ENCODE measurements at places on chromosomes 3 and 15. TPM values are rescaled to one million over a fixed set of nuclear protein-coding genes. Genes with fewer than 3 reads are reported as not detected.

MYO5C gene
- total RNA-seq: 2.2 TPM

MRAS gene
- 117 TPM for total RNA-seq

ZNF662 gene
- total RNA-seq: 7.1 TPM

GCSAM gene
- total RNA-seq: 0.18 TPM

DNAH1 gene
- total RNA-seq: 3.8 TPM

ARHGEF26 gene
- total RNA-seq: 9.7 TPM

GRCh38 chr3:71444028-71444860, 139.3 kb downstream of the FOXP1 start:
- H3K4me3 ChIP-seq: no peak overlapping the region
- peak overlapping the region; percentile 84 for H3K27ac ChIP-seq
- peaks cover 21% of the 10 kb centered on the region for H3K4me1 ChIP-seq
- no peaks in the 10 kb centered on the region for H3K36me3 ChIP-seq

GRCh38 chr3:58462829-58463180, 29.1 kb upstream of the KCTD6 start:
- no peaks in the 10 kb centered on the region for H3K36me3 ChIP-seq
- no peak overlapping the region for H3K4me3 ChIP-seq
- no peaks in the 10 kb centered on the region for H3K27me3 ChIP-seq
- H3K4me1 ChIP-seq: no peaks in the 10 kb centered on the region

DNA sequence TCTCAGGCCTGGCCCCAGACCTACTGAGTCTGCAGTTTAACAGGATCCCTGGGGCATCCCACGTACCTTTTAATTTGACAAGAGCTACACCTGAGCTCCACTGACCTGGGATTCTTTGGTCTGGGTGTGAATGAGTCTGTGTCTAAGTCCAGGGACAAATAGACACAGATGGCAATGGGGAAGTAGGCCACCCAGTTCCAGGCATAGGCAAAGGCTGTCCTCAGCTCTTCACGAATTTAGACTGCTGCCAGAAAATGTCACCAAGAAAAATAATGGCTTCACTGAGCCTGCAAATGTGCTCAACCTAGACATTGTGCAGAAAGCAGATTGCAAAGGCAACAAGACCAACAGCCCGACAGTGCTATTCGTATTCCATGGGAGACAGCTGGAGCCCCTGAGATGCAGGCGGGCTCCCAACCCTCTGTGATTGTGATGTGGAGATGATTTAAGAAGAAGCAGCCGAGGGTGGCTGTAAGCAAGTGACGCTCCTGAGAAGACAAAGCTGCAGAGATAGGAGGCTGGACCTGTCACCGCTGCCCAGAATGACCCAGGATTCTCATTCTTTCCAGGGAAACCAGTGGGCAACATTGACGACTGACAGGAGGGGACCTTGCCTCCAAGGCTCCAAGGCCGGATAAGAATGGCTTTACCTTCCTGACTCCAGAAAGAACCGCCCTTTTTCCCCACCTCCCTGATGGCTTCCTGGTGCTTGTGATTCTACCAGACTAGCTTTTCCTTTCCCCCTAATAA, 39.8 kb upstream of the IREB2 start:
- no peak for DNase-seq
- no peak overlapping the region for H3K27ac ChIP-seq

GRCh38 chr3:43053291-43053690, 52.6 kb downstream of the POMGNT2 start:
- H3K36me3 ChIP-seq: no peaks in the 10 kb centered on the region
- no peaks in the 10 kb centered on the region for H3K27me3 ChIP-seq
- H3K27ac ChIP-seq: no peak overlapping the region

GRCh38 chr3:186520957-186521842, 23.0 kb downstream of the CRYGS start:
- no peak overlapping the region for H3K27ac ChIP-seq
- no peaks in the 10 kb centered on the region for H3K4me1 ChIP-seq
- H3K27me3 ChIP-seq: peaks cover 6% of the 10 kb centered on the region
- DNase-seq: no peak
- H3K36me3 ChIP-seq: no peaks in the 10 kb centered on the region

DNA sequence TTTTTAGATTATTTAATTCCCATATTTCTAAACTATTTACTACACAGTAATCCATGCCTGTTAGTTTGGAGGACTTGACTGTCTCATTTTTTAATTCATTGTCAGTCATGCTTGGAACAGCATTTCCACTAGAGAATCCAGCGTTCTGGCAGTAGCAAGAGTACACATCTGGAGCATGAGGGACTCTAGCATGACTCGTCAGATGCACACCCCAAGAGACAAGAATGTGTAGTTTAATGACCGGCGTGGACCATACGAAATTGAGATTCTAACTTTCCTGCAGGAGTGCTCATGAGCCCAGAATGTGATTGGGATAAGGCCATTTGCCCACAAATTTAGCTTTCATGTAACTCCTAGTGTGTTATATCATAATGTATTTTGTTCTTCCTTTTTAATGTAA, 48.9 kb downstream of the ASB7 start:
- H3K4me3 ChIP-seq: no peak overlapping the region
- H3K27ac ChIP-seq: no peak overlapping the region
- H3K27me3 ChIP-seq: no peaks in the 10 kb centered on the region
- peaks cover 10% of the 10 kb centered on the region for H3K4me1 ChIP-seq
- no peak for DNase-seq

GRCh38 chr15:38252481-38253350, at the start of gene SPRED1:
SPRED1 (plus strand) TSS chr15:38252836; CDS start chr15:38253186, 350 bp downstream.
- no peaks in the 10 kb centered on the region for H3K27me3 ChIP-seq
- H3K4me3 ChIP-seq: peak within 1 kb of the TSS; percentile 7
- peak within 1 kb of the TSS; percentile 99 for H3K27ac ChIP-seq
- H3K36me3 ChIP-seq: no peaks in the 10 kb centered on the region
- DNase-seq: peak; percentile 72
- H3K4me1 ChIP-seq: no peaks in the 10 kb centered on the region

- H3K36me3 ChIP-seq: no peaks in the 10 kb centered on the region
- H3K4me1 ChIP-seq: no peaks in the 10 kb centered on the region
- H3K4me3 ChIP-seq: no peak overlapping the region
- H3K27ac ChIP-seq: no peak overlapping the region
- DNase-seq: no peak
Measured at GRCh38 chr15:38818157-38818790, 253.7 kb upstream of the RASGRP1 start.
